ENCODE measurements at places on chromosomes 12 and 14.

- DNase-seq, result no peak
Observed at GRCh38 chr12:72110937-72111650, 161.1 kb upstream of the TRHDE start.

DNA sequence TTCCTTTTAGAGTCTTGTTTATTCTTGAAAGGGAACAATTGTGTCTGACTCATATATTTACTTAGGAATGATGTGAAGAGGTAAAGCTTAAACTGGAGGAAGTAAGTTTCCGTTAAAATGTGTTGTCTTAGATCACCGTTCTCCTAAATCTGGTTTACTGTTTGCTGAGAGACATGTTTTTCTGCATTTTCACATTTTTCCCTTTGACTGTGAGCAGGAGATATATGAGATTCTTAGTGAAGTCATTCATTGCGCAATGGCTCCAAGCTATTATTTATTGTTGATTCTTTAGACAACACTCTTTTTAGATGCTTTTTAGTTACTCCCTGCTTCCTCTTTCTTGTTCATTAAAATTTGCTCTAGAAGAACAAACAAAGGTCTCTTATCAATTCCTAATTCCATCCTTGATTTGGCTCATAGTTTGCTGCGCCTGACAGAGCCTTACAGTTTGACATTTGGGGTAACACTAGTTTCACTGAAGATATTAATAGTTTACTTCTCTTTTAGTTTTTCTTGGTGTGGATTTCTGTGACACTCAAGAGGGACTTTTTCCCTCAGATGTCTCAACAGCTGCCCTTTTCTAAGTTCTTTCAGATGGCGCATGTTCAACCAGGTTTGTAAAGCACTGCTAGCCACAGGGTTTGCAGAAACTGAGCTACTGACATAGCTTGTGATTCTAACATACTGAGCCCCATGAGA lies 11.4 kb downstream of the CLECL1 start:
- no peak for DNase-seq

DNA sequence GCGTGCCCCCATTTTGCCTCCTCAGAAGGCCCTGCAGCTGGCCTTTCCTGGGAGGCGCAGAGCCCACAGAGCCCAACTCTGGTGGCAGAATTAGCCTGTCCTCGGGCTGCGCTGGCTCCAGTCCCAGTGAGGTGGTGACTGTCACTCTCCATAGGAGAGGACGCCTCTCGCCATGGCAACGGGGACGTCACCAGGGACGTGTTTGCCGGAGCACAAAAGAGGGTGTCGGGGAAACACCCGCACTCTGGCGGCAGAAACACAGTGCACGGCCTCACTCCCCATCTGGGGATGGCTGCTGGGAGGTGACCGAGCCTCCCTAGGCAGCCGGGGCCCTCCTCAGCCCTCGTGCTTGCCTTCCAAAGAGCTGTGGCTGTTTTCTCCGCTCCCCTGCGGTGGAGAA lies 50.2 kb upstream of the NCOR2 start:
- no peak for DNase-seq

DNA sequence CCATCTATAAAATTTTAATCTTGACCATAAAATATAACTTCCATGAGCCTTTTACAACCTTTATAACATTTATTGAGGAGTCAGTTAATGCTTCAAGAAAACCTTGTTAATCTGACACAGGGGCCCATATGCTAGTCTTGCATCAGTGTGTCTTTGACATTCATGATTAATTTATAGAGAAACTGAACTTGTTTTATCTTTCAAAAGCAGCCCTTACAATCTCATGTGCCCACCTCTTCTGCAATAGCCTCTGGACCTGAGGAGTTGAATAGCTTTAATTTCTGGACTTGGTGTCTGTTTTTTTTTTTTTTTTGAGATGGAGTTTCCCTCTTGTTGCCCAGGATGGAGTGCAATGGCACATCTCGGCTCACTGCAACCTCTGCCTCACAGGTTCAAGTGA lies 8.6 kb upstream of the LPCAT3 start:
- DNase-seq, result no peak

GRCh38 chr14:83912032-83912642 lies 1617.8 kb upstream of the FLRT2 start:
- DNase-seq, result no peak

- no peak for DNase-seq
Observed at GRCh38 chr14:101776344-101776743, 14.8 kb downstream of the PPP2R5C start.

DNA sequence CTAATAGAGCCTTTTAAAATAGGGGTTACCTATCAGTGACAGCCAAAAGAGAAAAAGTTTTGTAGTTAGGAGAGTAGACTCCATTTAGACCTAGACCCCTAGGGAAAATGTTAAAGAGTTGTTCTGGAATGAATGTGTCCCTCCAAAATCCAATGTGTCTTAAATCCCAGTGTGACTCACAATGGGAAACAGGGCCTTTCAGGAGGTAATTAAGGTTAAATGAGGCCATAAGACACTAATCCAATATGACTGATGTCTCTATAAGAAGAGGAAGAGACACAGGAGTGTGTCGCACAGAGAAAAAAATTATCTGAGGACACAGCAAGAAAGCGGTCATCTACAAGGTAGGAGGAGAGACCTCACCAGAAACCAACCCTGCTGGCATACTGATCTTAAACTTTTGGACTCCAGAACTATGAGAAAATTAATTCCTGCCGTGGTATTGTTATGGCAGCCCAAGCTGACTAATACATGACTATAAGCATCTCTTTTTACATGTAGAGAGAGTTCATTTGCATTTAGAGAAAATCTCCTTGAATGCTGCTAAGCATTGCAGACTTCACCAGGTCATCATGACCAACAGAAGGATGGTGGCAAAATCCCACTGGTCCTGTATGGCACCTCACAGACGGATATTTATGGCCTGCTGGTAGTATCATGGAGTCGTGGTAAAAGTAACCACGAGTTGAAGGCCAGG lies 259.6 kb upstream of the TMTC1 start:
- no peak for DNase-seq

- no peak for DNase-seq
Observed at GRCh38 chr12:98894412-98895085, 249.5 kb downstream of the APAF1 start.
